Esophagus mucosa (tissue), 1 donor: ENCODE measurements at places on chromosomes 11 and 22.

- no peak for ATAC-seq
Measured at GRCh38 chr11:78906566-78906965, 331.9 kb upstream of the NARS2 start.

- no peak for ATAC-seq
Measured at GRCh38 chr11:33935461-33936456, 43.9 kb upstream of the LMO2 start.

- no peak for ATAC-seq
Measured at GRCh38 chr22:19393704-19394103, 37.8 kb downstream of the HIRA start.

DNA sequence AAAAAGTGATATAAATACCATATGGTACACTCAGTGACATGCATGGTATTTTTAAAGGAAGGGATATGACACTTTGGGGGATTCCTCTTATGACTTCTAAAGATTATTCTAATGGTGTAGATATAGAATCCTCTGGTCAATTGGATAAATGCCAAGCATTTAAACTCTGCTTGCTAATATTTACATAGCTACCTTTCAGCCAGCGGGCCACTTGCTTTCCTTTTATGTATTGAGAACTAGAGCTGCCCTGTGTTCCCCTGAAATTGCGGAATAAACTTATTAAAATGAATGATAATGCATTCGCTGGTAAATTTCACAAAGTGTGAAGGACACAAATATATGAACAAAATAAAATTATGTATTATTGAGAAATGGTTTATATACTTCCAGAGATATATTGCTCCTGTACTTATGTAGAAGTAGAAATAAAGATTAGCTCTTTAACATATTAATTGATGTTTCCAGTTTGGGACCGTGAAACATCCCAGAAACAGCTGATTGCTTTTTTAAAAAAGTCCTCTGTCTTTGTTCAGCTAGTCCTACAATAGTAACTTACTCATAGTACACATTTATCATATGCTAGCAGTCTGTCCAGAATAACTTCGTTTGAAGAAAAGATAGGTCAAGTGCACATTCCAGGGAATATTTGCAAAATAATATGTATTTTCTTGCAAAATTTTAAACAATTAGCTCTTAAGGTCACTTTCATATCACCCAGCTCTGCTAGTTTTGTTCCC is 40.1 kb upstream of the CARD18 start:
- no peak for ATAC-seq

DNA sequence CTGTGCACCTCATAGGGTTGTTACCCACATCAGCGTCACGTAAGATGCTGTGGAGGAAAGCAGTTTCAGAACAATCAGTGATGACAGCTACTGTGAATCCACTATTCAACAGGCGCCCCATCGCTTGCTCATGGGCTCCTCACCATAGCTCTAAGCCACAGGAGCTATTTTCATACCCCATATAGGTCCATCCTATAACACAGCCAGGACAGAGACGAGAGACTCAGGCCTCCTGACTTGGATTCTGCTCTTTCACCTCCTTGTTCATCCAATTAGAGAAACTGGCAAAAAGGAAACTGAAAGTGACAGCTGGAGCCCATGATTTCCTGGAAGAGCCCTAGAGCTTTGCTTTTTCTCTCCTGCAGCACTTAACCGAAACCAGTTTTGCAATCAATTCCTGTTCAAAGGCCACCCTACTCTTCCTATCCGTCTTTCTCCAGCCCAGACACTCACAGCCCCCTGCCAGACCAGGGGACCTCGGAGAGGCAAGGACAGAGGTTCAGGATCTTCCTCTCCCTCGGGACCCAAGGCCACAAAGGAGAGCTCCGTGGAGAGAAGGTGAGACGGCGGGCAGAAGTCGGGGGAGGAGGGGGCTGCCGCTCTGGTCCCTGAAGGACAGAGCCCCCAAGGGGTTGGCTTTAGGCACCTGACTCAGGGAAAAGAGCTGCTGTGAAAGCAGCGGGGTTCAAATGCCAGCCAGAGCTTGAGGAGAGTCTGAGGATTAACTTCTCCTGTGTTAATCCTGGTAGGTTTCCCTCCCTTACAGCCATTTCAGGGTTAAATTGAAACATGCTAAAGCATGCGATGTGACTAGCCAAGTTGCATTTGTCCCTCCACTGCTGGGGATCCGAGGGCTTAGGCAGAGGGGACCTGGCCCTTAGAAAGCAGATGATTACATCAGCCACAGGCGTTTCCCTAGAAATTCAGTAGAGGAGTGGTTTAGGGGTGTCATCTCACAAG is at the start of gene APOL6:
Gene APOL6 (plus strand): TSS at position 381 of the 960 bp plus-strand sequence. CDS start 7,980 bp downstream, outside the sequence.
- peak; percentile 72 for ATAC-seq

DNA sequence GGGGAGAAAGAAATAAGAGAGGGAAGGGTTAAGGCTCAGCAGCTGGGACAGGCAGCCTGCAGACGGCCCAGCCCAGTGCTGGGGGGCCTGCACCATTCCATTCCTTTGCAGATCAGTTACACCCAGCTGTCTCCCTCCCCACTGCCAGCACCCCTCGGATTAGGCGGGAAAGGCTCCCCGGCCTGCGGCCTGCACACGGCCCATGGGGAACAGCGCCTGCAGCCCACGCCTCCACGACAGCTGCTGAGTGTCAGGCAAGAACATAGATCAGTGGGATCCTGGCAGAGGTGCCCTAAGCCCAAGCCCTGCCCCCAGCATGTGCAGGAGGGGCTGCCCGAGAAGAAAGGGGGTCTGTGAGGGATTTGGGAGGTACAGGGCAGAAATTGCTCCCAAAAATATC is 65.8 kb upstream of the MYOD1 start:
- ATAC-seq: no peak

DNA sequence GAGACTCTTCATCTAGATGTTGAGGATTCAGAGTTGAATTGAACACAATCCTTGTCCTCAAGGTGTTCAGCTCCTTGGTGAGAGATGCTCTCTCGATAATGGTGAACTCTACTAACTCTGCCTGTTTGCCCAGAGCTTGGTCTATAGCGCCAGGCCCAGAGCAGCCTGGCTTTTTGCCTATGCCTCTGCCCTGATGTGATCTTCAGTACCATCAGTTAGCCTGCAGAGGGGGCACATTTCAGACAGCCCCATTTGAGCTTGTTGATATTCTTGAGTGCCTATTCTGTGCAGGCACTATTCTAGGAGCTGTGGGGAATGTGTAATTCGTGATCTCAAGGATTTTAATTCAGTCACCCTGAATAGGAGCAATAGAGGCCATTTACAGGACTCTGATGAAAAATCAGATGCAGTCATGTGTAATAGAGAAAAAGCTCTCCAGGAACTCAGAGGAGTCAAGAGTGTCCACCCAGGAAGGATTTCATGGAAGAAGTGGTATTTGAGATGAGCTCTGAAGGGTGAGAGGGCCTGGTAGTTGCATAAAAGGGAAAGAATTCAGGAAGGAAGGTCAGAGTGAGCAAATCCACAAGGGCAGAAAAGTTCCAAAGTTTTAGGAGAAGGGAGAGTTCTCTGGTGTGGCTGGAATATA is 19.3 kb downstream of the GTPBP1 start:
- ATAC-seq: peak; percentile 49

DNA sequence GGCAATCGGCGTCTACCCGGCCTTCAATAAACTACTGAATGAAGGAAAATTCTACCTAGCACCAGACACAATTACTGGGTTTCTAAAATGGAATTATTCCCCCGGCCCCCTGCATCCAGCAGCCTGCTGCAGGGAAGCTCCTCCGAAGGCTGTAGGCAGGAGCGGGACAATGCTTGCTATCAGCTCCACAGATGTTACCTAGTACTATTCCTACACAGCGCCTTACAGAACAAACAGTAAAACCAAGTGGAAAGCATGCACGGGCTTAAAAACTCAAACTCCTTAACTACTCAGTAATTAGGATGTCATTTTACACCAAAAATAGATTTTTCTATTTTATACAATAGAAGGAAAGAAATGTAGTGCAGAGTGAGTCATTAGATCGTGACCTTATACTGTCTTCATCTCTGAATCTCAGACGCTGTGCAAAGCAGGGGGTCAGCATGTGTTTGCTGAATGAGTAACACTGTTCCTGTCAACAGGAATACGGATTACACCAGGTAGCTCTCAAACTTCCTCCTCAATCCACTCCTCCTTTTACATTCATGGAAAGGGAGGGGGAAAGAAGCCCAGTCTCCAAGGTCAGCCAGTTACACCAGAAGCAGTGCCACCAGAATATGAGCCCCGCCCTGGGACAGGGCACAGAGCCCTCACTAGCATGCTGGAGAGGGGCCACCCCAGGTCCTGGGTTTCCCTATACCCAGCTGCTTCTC is 74.9 kb downstream of the PACSIN2 start:
- peak; percentile 59 for ATAC-seq

- ATAC-seq: no peak
Measured at GRCh38 chr11:43250309-43250708, 61.5 kb upstream of the API5 start.

DNA sequence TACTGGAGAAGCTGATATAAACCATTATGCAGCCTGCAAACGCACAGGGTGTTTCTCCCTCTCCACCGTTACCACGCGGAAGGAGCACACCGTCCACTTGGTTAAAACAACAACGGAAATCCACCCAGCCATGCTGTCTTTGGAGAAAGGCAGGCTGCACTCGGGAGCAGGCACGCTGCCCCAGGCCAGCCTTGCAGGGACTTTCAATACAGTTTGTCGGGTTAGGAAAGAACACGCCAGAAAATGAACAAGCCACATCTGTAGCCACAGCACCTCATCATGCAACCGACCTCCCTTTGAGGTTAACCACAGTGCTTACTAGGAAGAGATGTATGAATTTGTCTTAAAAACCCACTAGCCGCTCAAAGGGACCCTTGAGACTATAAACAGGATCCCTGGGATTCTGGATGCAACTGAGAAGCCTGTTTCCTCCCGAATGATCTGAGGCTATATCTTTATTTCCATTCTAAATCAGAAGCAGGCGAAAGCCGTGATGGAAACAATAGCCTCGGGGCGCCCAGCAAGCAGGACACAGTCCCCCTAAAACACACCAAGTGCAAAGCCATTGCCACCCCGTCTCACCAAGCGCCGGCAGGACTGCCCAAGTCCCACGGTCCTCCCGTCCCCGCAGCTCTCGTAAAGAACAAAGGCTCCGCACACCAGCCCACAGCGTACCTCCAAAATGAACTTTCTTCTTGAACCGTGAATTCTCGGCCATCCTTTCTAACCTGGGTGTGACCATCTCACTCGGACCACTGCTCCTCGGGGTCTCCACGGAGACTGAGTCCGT is 318.9 kb downstream of the CTTN start:
- no peak for ATAC-seq

DNA sequence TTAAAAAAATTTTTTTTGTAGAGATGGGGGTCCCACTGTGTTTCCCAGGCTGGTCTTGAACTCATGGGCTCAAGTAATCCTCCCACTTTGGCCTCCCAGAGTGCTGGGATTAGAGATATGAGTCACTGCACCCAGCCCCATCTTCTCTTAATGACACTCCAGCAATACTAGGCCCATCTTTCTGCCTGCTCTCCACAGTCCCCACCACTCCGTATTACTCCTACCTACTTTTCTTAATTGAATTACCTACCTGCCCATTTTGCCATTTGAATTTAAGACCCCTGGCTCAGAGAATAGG is 2.0 kb upstream of the STIM1 start:
- no peak for ATAC-seq

DNA sequence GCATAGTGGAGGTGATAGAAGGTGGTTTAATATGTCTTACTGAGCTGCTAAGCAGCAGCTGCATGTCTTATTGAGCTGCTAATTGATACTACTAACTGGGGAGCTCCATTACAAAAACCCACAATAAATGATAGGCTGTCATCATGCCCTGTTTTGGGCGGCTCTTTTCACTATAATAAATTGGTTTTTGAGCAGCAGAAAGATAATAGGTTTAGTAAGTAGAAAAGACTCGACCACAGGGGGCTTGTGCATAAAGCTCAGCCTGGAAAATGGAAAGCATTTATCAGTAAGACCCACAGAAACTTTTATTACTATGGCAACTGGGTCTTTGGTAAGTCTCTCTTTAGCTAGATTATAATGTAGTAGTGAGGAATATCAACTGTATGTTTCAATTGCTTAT is 117.6 kb downstream of the LDLRAD3 start:
- ATAC-seq: no peak
